ENCODE measurements at places on chromosomes 7 and 10.

- DNase-seq, result no peak
Observed at GRCh38 chr7:138741453-138741735, 40.2 kb upstream of the SVOPL start.

GRCh38 chr10:101829561-101830315 is 11.5 kb upstream of the OGA start:
- DNase-seq, result peak; percentile 94

- no peak for DNase-seq
Observed at GRCh38 chr7:2517678-2518507, 1.7 kb upstream of the LFNG start.

- DNase-seq, result no peak
Observed at GRCh38 chr7:16638282-16639280, 7.0 kb downstream of the ANKMY2 start.

GRCh38 chr7:128827971-128828711 is 2.1 kb upstream of the FLNC start:
- DNase-seq, result no peak
